ENCODE measurements at places on chromosomes 4 and X.

DNA sequence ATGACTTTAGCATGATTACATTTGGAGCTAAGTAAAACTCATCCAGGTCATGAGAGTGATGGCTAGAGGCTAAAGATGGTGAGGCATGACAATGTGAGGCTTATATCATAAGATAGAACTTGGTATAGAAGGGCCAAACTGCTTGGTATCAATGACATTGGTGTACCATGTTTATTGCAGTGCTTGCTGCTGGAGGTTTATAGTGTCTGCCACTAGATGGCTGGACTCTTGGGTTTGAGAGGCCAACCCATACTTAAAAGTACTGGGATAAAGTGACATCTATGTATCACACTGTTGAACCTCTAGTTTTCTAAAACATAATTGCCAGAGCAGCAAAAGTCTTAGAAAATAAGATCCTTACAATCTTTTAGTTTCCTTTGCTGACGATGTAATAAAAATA lies 83.0 kb upstream of the TACR3 start:
- DNase-seq = peak; percentile 12
- H3K27me3 ChIP-seq = no peaks in the 10 kb centered on the region
- no peak overlapping the region for H3K4me3 ChIP-seq
- H3K4me1 ChIP-seq = no peaks in the 10 kb centered on the region
- H3K36me3 ChIP-seq = no peaks in the 10 kb centered on the region

GRCh38 chrX:103431316-103431715 lies 55.0 kb downstream of the BEX3 start:
- H3K4me1 ChIP-seq = no peaks in the 10 kb centered on the region
- H3K27me3 ChIP-seq = no peaks in the 10 kb centered on the region
- H3K36me3 ChIP-seq = no peaks in the 10 kb centered on the region
- H3K4me3 ChIP-seq = no peak overlapping the region

GRCh38 chr4:165505958-165506837 lies 127.4 kb downstream of the CPE start:
- H3K27ac ChIP-seq = no peak overlapping the region
- no peaks in the 10 kb centered on the region for H3K36me3 ChIP-seq
- no peaks in the 10 kb centered on the region for H3K27me3 ChIP-seq
- DNase-seq = peak; percentile 50
- peaks cover 3% of the 10 kb centered on the region for H3K4me1 ChIP-seq

- no peak overlapping the region for H3K27ac ChIP-seq
- no peak overlapping the region for H3K4me3 ChIP-seq
- no peaks in the 10 kb centered on the region for H3K4me1 ChIP-seq
Measured at GRCh38 chr4:2377241-2377640, 41.2 kb downstream of the ZFYVE28 start.

GRCh38 chr4:148780426-148781005 lies 338.3 kb upstream of the NR3C2 start:
- no peak overlapping the region for H3K27ac ChIP-seq
- no peaks in the 10 kb centered on the region for H3K36me3 ChIP-seq
- DNase-seq = peak; percentile 43
- H3K27me3 ChIP-seq = no peaks in the 10 kb centered on the region

- no peak overlapping the region for H3K27ac ChIP-seq
- no peaks in the 10 kb centered on the region for H3K36me3 ChIP-seq
- H3K4me3 ChIP-seq = no peak overlapping the region
- no peak for DNase-seq
- H3K27me3 ChIP-seq = no peaks in the 10 kb centered on the region
Measured at GRCh38 chr4:94338681-94339351, 3.8 kb downstream of the HPGDS start.

GRCh38 chr4:82900066-82900410 lies 497 bp upstream of the THAP9 start:
- H3K27me3 ChIP-seq = no peaks in the 10 kb centered on the region
- H3K27ac ChIP-seq = peak overlapping the region; percentile 86
- H3K4me3 ChIP-seq = peak overlapping the region; percentile 73

GRCh38 chrX:70480660-70481018 lies 36.0 kb downstream of the DLG3 start:
- no peak overlapping the region for H3K4me3 ChIP-seq
- H3K4me1 ChIP-seq = peaks cover 13% of the 10 kb centered on the region
- H3K27ac ChIP-seq = no peak overlapping the region
- H3K27me3 ChIP-seq = no peaks in the 10 kb centered on the region
- DNase-seq = no peak

Data from trophoblast cell (in vitro differentiated cells and primary cell).